ENCODE measurements at places on chromosomes 13 and 19.

- DNase-seq, result no peak
Measured at GRCh38 chr19:647566-648284, 8.0 kb downstream of the FGF22 start.

GRCh38 chr13:79062291-79062690 lies 343.8 kb downstream of the RBM26 start:
- no peak for DNase-seq

- DNase-seq, result no peak
Measured at GRCh38 chr19:41478875-41479756, 36.2 kb downstream of the ERICH4 start.

GRCh38 chr19:46189971-46190888 lies 39.3 kb upstream of the IGFL1 start:
- DNase-seq, result no peak

DNA sequence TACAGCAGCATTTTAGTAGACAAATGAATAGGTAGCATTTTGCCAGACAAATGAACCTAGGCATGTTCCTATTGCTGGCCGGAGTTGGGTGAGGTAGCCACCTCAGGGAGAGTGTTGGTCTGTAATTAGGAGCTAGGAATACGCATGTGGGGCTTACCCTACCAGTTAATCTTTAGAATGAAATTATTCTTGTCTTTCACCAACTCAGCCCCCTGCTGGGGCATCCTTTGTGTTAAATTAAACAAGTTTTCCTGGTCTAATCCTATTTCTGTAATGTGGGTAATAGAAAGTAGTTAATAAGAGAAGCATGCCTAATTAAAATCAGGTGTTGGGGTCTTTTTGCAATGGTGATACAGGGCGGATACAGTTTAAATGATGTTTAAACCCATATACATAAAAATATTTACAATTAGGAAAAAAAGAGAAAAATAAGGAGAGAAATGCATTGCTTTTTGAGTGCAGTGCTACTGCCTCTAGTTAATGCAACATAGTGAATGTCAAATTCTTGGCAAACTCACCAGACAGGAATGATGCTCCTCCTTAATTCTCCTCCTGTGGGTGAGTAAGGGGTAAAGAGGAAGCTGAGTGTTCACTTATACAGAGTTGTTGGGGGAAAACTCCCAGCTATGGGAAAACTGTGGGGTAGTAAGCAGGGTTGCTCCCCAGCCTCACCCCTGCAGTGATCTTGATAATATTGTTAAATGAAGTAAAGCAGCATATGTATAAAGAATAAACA lies 276.4 kb upstream of the EDNRB start:
- no peak for DNase-seq
